A549 treated with AZD2906 at 1 μM for 4 hours (cell line): ENCODE measurements at places on chromosomes 3 and 15. TPM values are rescaled to one million over a fixed set of nuclear protein-coding genes. Genes with fewer than 3 reads are reported as not detected.

The KIF7 gene
- total RNA-seq, result 3.4 to 5.1 TPM (median 4.1 TPM) in 5 replicates

The CASR gene
- not detected in 5 replicates for total RNA-seq

The KBTBD12 gene
- total RNA-seq, result not detected in 5 replicates

The GOLGA8T gene
- total RNA-seq, result 0.84 to 1.9 TPM (median 1.6 TPM) in 5 replicates

The GCSAM gene
- total RNA-seq, result not detected in 5 replicates

The IQCF5 gene
- total RNA-seq, result not detected in 5 replicates

The GASK1A gene
- not detected in 5 replicates for total RNA-seq

The MKRN2OS gene
- not detected in 5 replicates for total RNA-seq

The CCDC39 gene
- not detected in 5 replicates for total RNA-seq

The PIK3CA gene
- total RNA-seq, result 4.5 to 7.1 TPM (median 6.8 TPM) in 5 replicates

The LRTM1 gene
- total RNA-seq, result not detected in 5 replicates

The RAD51 gene
- total RNA-seq, result 17.9 to 21.0 TPM (median 20.6 TPM) in 5 replicates

The TRIM71 gene
- total RNA-seq, result 0.01 TPM in 2 of 5 replicates, not detected in the others

The IVD gene
- 11.1 to 12.9 TPM (median 11.7 TPM) in 5 replicates for total RNA-seq

The MUSTN1 gene
- 0.21 TPM in 1 of 5 replicates, not detected in the others for total RNA-seq

The GPR171 gene
- total RNA-seq, result not detected in 5 replicates

The SCN11A gene
- total RNA-seq, result 0.01 to 0.02 TPM (median 0.01 TPM) in 3 of 5 replicates, not detected in the others

The LRRK1 gene
- 13.6 to 17.6 TPM (median 16.4 TPM) in 5 replicates for total RNA-seq

The SNURF gene
- total RNA-seq, result 4.7 to 11.3 TPM (median 9.3 TPM) in 5 replicates

The MTHFS gene
- 72.3 to 96.4 TPM (median 78.0 TPM) in 5 replicates for total RNA-seq

The ROBO1 gene
- total RNA-seq, result 8.3 to 18.4 TPM (median 13.3 TPM) in 5 replicates

The GUCA1C gene
- total RNA-seq, result not detected in 5 replicates

The TJP1 gene
- total RNA-seq, result 57.8 to 93.2 TPM (median 72.8 TPM) in 5 replicates

The DPPA2 gene
- not detected in 5 replicates for total RNA-seq

The GOLGA6B gene
- total RNA-seq, result 0.06 TPM in 1 of 5 replicates, not detected in the others

The PRR20G gene
- total RNA-seq, result 1.4 to 2.8 TPM (median 2.6 TPM) in 5 replicates

The RARB gene
- total RNA-seq, result 6.7 to 19.9 TPM (median 11.0 TPM) in 5 replicates

The GDPGP1 gene
- 3.4 to 4.4 TPM (median 4.2 TPM) in 5 replicates for total RNA-seq

The KIF15 gene
- total RNA-seq, result 7.4 to 12.6 TPM (median 7.8 TPM) in 5 replicates

The LEO1 gene
- 43.6 to 66.7 TPM (median 46.0 TPM) in 5 replicates for total RNA-seq

The ISL2 gene
- total RNA-seq, result 2.7 to 4.5 TPM (median 3.9 TPM) in 5 replicates

The DUOXA1 gene
- 0.06 to 0.30 TPM (median 0.09 TPM) in 5 replicates for total RNA-seq

The FSD2 gene
- total RNA-seq, result not detected in 5 replicates

The CHL1 gene
- total RNA-seq, result not detected in 5 replicates

The SNTN gene
- not detected in 5 replicates for total RNA-seq
